ENCODE measurements at places on chromosomes 11 and 22.

GRCh38 chr11:26622181-26622580 is 50.1 kb upstream of the MUC15 start:
- no peak for DNase-seq
- H3K4me1 ChIP-seq, result no peaks in the 10 kb centered on the region
- no peak overlapping the region for H3K27ac ChIP-seq
- H3K27me3 ChIP-seq, result no peaks in the 10 kb centered on the region
- H3K4me3 ChIP-seq, result no peak overlapping the region
- no peaks in the 10 kb centered on the region for H3K36me3 ChIP-seq

GRCh38 chr11:9158898-9159391 is 67.5 kb upstream of the SCUBE2 start:
- H3K27ac ChIP-seq, result no peak overlapping the region
- no peaks in the 10 kb centered on the region for H3K4me1 ChIP-seq
- no peaks in the 10 kb centered on the region for H3K27me3 ChIP-seq
- peaks cover 16% of the 10 kb centered on the region for H3K36me3 ChIP-seq
- no peak overlapping the region for H3K4me3 ChIP-seq

DNA sequence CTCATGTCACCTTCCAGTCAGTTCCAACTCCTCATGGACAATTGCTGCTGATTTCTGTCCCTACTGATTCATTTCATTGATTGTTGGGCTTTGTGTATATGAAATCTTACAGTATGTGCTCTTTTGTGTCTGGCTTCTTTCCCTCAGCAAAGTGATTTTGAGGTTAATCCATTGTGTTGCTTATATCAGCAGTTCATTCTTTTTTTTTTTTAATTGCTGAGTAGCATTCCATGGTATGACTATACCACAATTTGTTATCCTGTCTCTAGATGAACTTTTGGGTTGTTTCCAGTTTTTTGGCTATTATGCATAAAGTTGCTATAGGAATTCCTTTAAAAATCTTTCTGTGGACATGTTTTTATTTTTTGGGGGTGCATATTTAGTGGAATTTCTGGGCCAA is 59.9 kb downstream of the NXPE1 start:
- no peak for DNase-seq
- H3K4me1 ChIP-seq, result no peaks in the 10 kb centered on the region
- peaks cover 1% of the 10 kb centered on the region for H3K36me3 ChIP-seq

DNA sequence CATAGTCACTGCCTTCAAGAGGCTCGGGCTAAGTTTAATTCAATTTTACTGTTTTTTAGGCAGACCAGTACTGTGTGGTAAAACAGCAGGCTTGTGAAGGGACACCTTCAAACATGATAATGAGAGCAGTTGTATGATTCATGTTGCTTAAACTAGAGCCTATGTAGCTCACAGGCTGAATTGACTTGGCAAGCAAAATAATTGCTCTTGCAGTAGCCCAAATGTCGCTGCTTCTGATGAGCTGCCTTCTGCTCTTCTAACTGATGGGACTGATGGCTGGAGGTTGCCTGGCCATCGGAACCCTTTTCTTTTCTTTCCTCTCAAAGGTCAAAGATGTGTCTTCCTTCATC is 137.6 kb downstream of the MAML2 start:
- peaks cover 9% of the 10 kb centered on the region for H3K36me3 ChIP-seq
- H3K4me3 ChIP-seq, result no peak overlapping the region
- no peak for DNase-seq
- H3K4me1 ChIP-seq, result peaks cover 37% of the 10 kb centered on the region
- H3K27ac ChIP-seq, result no peak overlapping the region
- no peaks in the 10 kb centered on the region for H3K27me3 ChIP-seq

DNA sequence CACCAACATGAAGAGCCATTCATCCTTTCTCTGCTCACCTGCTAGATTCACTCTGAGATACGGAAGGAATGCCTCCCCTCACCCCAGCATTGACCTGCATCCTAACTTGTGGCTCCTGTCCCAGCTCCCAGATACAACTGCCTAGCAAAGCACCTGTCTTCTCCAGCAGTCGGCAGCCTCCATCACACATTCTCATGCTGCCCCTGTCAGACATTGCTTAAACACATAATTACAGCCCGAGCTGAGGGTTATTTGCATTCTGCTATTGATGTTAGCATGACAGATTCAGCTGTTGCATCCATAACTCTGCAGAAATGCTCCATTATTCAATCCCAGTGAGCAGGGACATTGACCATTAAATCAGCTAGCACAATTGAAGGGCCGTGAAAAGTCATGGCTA is 184.4 kb upstream of the NARS2 start:
- H3K36me3 ChIP-seq, result no peaks in the 10 kb centered on the region
- no peak overlapping the region for H3K4me3 ChIP-seq
- H3K27me3 ChIP-seq, result peaks cover 2% of the 10 kb centered on the region
- no peak for DNase-seq
- H3K4me1 ChIP-seq, result no peaks in the 10 kb centered on the region

GRCh38 chr22:32951076-32951806 is 106.9 kb downstream of the SYN3 start:
- peaks cover 12% of the 10 kb centered on the region for H3K27me3 ChIP-seq
- no peaks in the 10 kb centered on the region for H3K36me3 ChIP-seq
- no peak for DNase-seq
- no peaks in the 10 kb centered on the region for H3K4me1 ChIP-seq
- no peak overlapping the region for H3K27ac ChIP-seq

DNA sequence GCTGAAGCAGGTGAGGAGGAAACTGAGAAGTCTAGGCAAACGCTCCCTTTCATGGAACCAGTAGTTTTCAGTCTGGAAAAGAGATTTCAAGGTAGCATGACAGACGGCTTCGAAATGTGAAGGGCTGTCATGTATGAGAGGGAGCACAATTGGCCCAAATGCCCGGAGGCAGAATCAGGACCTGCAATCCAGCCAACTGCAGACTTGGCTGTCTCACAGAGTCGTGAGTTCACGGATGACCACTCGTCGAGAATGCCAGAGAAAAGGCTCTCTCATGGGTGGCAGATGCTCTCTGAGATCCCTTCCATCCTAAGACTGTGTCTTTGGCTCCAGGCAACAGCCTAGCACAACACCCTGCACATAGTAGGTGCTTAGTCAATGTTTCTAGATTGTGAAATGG is 134.8 kb downstream of the DSCAML1 start:
- no peak for DNase-seq
- peaks cover 16% of the 10 kb centered on the region for H3K27me3 ChIP-seq
- H3K4me3 ChIP-seq, result no peak overlapping the region
- H3K4me1 ChIP-seq, result no peaks in the 10 kb centered on the region
- H3K27ac ChIP-seq, result no peak overlapping the region
- H3K36me3 ChIP-seq, result no peaks in the 10 kb centered on the region

- H3K36me3 ChIP-seq, result no peaks in the 10 kb centered on the region
- peaks cover 30% of the 10 kb centered on the region for H3K27me3 ChIP-seq
- DNase-seq, result no peak
- H3K27ac ChIP-seq, result no peak overlapping the region
- no peaks in the 10 kb centered on the region for H3K4me1 ChIP-seq
- no peak overlapping the region for H3K4me3 ChIP-seq
Observed at GRCh38 chr11:35523331-35523768, 2.1 kb downstream of the PAMR1 start.

- H3K36me3 ChIP-seq, result no peaks in the 10 kb centered on the region
- H3K27me3 ChIP-seq, result peaks cover 2% of the 10 kb centered on the region
- H3K4me1 ChIP-seq, result no peaks in the 10 kb centered on the region
Observed at GRCh38 chr22:34797826-34798225, 268.1 kb upstream of the ISX start.
